ENCODE measurements at places on chromosomes 2 and 18.

DNA sequence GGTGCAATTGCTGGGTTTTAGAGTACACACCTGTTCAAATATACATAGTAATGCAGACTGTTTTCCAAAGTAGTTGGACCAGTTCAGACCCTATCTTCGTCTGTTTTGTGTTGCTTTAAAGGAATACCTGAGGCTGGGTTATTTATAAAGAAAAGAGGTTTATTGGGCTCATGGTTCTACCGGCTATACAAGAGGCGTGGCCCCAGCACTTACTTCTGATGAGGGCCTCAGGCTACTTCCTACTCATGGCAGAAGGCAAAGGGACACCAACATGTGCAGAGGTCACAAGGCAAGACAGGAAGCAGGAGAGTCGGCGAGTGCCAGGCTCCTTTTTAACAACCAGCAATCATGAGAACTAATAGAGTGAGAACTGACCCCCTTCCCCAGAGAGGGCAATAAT, 21.9 kb upstream of the EMILIN2 start:
- no peak for DNase-seq

DNA sequence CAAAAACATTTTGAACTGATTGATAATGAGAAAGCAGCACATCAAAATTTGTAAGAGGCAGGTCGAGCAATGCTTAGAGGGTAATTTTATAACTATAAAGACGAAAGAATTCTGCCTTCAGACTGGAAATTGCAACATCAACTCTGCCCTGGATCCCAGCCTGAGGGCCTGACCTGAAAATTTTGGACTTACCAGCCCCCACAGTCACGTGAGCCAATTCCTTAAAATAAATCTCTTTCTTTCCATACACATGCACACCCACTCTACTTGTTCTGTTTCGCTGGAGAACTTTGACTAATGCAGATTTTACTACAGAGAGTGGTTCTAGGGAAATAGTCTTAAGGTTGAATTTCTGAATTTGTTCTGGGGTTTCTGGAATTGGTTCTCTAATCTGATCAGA, 14.6 kb upstream of the ACOXL start:
- no peak for DNase-seq

DNA sequence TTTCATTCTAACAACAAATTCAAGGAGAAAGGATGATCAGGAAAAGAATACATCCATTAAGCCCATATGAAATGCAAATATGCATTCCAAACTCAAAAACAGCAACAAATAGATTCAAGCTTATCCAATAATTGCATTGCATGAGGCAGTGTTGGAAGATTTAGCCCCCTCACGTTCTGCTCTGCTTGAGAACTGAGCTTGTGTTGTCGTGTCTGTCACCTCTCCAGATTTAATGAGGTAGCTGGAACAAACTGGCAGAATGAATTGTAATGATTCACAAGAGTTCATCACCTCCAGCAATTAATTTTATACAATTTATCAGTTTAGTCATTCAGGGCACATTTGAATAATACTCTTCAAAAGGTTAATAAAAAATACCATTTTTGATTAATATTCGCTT, 54.8 kb downstream of the AP1S3 start:
- no peak for DNase-seq

- no peak for DNase-seq
Observed at GRCh38 chr18:57063601-57064103, 83.2 kb upstream of the BOD1L2 start.

DNA sequence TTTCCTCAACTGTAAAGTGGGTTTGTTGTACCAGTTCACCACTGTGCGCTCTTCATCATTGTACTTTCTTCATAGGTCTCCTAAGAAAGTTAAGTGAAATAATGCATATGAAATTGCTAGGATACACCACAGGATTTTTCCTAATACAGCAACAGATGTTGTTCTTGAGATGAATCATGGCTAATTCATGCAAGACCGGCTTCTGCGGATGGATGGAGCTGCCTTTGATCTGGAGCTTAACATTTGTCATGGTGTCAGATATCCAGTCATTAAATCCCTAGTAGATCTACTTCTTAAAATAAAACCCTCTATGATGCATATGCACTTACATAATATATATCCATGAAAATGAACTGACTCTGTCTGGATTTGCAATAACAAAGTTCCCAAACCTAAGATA, 114.1 kb downstream of the COL6A3 start:
- no peak for DNase-seq

- no peak for DNase-seq
Observed at GRCh38 chr2:131016826-131017741, 76.2 kb downstream of the FAM168B start.

GRCh38 chr2:144464730-144465129, 55.2 kb downstream of the ZEB2 start:
- no peak for DNase-seq

GRCh38 chr2:169136885-169137534, 67.6 kb downstream of the DHRS9 start:
- no peak for DNase-seq

DNA sequence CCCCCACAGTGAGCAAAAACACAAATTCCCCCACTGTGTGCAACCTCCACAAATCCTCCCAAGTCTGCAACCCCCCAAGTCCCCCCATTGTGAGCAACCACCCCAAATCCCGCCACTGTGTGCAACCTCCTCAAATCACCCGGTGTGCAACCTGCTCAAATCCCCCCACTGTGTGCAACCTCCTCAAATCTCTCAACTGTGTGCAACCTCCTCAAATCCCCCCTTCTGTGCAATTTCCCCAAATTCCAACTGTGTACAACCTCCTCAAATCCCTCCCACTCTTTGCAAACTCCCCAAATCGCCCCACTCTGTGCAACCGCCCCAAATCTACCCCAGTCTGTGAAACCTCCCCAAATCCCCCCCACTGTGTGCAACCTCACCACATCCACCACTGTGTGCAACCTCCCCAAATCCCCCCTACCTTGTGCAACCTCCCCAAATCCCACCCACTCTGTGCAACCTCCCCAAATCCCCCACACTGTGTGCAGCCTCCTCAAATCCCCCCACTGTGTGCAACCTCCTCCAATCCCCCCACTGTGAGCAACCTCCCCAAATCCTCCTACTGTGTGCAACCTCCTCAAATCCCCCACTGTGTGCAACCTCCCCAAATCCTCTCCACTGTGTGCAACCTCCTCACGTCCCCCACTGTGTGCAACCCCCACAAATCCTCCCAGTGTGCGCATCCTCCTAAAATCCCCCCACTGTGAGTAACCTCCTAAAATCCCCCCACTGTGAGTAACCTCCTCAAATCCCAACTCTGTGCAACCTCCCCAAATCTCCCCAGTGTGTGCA, 115.2 kb downstream of the TPO start:
- no peak for DNase-seq

GRCh38 chr2:201004370-201004769, 40.9 kb upstream of the ORC2 start:
- no peak for DNase-seq

GRCh38 chr18:33579349-33580215, 1.6 kb downstream of the ASXL3 start:
- DNase-seq: no peak

- DNase-seq: no peak
Observed at GRCh38 chr2:220353897-220354296, 726.5 kb downstream of the SLC4A3 start.

DNA sequence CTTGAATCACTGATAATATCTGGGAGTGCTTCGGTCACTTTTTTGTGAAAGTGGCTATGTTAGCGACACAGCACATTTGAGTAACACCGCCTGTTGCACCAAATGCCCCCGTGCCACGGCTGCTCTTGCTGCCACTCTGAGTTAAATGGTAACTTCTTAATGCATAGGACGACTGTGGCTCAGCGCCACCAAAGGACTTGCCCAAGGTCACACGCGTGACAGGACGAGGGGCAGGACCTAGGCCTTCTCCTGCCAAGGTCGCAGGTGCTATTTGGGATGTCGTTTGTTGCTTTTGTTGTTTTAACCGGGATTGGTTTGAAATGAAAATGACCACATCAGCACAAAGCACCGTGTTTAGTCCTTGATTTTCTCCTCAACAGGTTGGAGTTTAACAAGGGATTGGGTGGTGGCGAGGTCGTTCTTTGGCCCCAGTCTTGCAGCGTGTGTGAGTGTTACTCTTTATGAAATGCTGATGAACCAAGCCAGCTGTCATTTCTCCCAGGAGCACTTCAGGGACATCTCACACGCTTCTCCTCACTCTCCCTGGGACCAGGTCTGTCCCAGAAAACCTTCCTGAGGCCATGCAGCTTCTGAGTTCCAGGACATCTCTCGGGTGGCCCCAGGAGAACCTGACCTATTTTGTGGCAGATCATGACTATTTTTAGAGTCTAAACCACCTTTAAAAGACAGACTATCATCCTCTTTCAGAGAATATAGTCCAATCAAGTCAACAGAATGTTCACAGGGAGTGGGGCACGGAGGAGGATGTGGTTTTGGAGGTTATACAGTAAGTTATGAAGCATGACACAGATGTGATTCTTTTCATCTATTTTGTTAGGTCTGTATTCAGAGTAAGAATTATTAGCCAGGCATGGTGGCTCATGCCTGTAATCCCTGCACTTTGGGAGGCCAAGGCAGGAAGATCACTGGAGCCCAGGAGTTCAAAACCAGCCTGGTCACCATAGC, 49.9 kb downstream of the MTCL1 start:
- DNase-seq: no peak

- DNase-seq: no peak
Observed at GRCh38 chr2:97011977-97012569, 25.7 kb upstream of the FAM178B start.

- no peak for DNase-seq
Observed at GRCh38 chr2:74700643-74701372, 46.8 kb downstream of the SEMA4F start.

DNA sequence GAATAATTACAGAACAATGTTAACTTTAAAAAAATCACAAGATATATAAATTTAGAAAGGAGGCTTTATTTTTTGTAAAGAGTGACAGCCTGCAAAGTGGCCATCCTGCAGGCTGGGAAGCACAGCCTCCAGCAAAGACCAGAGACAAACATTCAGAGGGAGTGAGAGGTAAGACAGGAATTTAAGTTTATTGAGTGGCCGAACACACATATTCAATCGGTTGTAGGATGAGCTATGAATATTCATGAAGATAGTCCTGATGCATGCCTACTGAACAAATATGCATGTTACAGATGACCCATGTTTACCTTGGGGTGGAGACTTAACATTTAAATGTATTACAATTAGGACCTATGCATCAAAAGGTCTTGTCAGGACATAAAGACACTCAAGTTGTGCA, 33.4 kb upstream of the HNRNPA3 start:
- DNase-seq: no peak

- DNase-seq: no peak
Observed at GRCh38 chr2:85719609-85720240, 25.6 kb downstream of the GNLY start.

- DNase-seq: no peak
Observed at GRCh38 chr18:61546590-61546989, 213.4 kb downstream of the CDH20 start.

- no peak for DNase-seq
Observed at GRCh38 chr2:160238392-160238791, 38.3 kb upstream of the ITGB6 start.

GRCh38 chr2:73141896-73142295, 29.1 kb upstream of the RAB11FIP5 start:
- no peak for DNase-seq

GRCh38 chr2:131104487-131105155, 515 bp upstream of the PLEKHB2 start:
- peak; percentile 84 for DNase-seq

GRCh38 chr18:46474487-46475389, 182.3 kb downstream of the LOXHD1 start:
- no peak for DNase-seq

DNA sequence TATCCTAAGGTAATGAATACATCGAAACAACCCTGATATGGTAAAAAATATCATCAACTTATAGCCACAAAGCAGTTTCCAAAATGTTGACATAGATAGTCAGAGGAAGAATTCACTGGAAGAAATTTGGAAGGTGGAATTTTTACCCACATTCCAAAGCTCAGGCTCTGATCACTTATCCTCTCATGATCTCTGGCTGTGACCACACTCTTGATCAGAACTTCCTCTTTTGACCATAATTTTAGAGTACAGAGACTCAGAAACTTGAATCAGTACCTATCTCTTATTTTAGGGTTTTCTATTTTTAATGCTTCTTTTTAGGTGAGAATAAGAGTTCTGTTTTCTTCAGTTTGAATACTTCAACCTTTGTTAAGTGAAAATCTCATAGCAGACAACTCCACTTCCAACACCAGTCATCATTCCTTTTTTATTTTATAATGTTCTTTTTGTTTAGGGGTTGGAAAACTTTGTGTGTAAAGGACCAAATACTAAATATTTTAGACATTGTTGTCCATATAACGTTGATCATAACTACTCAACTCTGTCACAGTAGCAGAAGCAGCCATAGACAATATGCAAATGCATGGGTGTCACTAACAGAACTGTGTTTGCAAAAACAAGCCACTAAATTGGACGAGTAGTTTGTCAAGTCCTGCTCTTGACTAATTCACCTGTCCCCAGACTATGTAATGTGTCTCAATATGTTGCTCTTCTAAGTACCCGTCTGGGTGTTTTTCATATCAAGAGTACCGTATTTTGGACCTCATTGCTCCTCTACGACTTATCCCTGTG, 891.6 kb upstream of the CRIM1 start:
- no peak for DNase-seq

DNA sequence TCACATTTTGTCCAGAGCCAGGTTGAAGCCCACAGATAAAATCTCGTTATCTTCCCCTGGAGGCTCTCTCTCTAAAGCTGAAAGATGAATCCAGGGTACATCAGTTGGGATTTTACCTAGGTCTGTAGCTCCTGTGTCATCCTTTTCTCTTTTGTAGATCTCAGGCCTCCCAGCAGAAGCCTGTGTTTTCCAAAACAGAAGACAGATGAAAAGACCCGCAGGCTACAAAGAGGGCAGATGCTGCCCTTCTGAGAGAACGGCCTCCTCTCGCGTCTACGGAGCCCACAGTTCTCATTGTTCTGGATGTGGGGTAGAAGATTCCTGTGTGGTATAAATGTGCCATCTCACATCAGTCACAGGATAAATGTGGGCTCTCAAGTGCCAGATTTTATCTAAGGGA, 139.5 kb downstream of the SUCLG1 start:
- no peak for DNase-seq

DNA sequence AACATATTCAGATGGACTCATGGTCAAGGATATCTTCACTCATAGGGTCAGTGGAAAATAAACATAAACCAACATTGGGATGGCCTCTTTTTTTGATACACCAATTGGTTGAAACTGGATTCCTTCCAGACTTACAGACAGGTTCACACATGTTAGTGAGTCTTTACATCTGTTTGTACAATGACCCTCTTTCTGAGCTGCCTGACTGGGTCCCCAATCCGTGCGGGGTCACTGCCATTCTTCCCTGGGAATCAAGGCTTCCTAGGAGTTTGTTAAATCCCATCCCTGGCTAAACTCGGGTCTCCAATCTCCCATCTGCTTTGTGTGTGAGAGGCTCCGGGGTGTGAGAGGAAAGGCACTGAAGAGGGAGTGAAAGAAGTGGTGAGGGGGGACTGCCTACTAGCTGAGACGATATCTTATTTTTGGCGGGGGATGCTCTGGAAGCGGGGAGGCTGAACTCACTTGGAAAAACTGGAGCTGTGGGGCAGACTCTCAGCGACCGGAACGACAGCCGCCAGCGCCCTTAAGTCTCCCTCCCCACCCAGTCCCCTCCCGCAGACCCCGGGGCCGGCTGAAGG, 487 bp downstream of the STARD6 start:
- peak; percentile 41 for DNase-seq

GRCh38 chr2:100281521-100282438, 40.5 kb downstream of the LONRF2 start:
- DNase-seq: no peak

Measured in SHP77 (cell line).